ENCODE measurements at places on chromosomes 12 and 14. TPM values are rescaled to one million over a fixed set of nuclear protein-coding genes. Genes with fewer than 3 reads are reported as not detected.

LRRC43 gene
- total RNA-seq = 0.52 TPM

DNAJC22 gene
- not detected for total RNA-seq

NXPH4 gene
- not detected for total RNA-seq

RHOJ gene
- 0.10 TPM for total RNA-seq

TSPAN11 gene
- total RNA-seq = not detected

SIX6 gene
- total RNA-seq = not detected

MVK gene
- total RNA-seq = 3.9 TPM

SLC25A47 gene
- total RNA-seq = 0.10 TPM

KLHDC1 gene
- total RNA-seq = 14.9 TPM

TSPAN19 gene
- not detected for total RNA-seq

FGF23 gene
- total RNA-seq = not detected

NUP107 gene
- 86.6 TPM for total RNA-seq

CLEC4D gene
- 10.9 TPM for total RNA-seq

TEX22 gene
- 0.10 TPM for total RNA-seq

CSAD gene
- total RNA-seq = 11.3 TPM

SMIM41 gene
- 0.42 TPM for total RNA-seq
